Stimulated activated CD4-positive, alpha-beta T cell treated with anti-CD3 and anti-CD28 coated beads, Interleukin-15, amount 100 ng/mL, for 1 hour (primary cell): ENCODE measurements at places on chromosomes 6 and 20.

DNA sequence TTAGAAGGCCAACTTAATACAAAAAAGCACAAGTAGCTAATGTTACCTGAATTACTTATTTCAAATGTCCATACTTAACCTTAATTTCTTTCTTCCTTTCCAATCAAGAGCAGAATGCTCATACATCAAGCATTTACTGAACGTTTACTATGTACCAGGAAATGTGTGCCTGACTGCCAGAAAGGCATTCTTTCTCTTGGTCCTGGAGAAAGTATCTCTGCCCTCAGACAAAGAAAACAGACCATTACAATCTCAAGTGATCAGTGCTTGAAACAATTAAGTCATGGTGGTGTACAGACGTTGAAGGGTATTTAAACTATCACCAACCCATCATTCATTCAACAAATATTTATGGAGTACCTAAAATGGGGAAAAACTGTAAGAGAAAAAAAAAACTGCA, 26.4 kb downstream of the CSNK2A1 start:
- no peak for DNase-seq

- DNase-seq: no peak
These were observed 38.5 kb downstream of the SOD2 start for GRCh38 chr6:159654483-159655098.

DNA sequence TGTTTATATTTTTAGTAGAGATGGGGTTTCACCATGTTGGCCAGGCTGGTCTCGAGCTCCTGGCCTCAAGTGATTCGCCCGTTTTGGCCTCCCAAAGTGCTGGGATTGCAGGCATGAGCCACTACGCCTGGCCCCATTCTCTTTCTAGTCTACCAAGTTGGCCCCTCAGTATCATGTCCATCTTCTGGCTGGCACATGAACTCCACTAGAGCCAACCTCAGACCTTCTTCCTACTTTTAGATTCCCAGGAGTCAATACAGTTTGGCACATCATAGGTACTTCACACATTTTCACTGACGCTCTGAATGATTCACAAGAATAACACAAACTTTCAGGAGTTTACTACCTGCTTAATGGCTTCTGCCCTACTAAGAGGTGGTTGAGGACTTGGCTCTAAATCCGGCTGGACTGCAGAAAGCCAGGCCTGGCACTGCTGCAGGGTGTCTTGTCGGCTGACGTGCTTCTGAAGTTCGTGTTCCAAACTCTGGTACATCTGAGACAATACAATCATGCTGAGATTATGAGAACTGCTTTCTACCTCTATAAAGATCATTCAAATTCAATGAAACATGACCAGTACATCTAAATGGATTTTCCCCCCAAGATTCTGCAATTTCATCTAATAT, 293.3 kb downstream of the SYNE1 start:
- DNase-seq: no peak

DNA sequence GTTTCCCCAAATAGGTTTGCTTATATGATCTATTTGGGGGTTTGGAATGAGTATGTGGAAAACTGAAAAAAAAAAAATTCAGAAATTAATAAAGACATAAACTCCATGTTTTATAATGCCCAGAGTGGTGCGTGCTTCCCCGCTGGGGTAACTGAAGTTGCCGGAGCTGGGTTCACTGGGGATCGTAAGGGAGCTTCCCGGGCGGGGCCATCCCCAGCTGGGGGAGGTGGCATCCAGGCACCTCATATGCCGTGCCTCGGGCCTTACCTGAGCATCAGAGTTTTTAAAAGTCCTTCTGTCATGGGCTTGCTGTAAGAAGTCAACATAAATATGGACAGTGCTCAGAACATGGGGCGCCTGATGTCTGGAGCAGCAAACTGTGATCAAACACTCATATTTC, 17.9 kb upstream of the RAMACL start:
- DNase-seq: no peak

DNA sequence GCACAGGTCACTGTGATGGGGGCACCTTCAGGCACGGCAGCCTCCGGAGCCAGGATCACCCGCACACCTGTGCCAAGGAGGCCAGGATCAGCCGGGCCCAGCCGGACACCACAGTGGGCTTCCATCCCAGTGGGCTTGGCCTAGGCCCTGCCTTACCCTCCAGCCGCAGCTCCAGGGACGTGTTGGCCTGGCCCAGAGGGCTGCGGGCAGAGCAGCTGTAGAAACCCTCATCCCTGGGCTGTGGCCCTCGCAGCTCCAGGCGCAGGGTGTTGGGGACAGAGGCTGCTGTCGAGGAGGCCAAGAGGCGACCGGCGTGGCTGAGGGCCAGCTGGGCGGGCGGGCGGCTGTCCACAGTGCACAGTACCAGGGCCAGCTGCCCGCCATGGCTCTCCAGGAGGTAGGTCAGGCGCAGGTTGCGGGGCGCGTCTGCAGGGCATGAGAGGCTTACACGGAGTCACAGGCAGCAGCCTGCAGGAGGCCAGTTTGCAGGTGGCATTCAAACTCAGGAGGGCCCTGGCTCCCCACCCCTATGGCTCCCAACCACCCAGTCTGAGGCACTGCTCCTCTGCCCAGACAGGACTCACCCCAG, 11.0 kb upstream of the ADAM33 start:
- DNase-seq: no peak
